CD4-positive, alpha-beta T cell treated with Interleukin-17A for 1 hour (primary cell): ENCODE measurements at places on chromosomes 7 and 10.

GRCh38 chr7:26567266-26567665 is 275.6 kb downstream of the SNX10 start:
- no peak for DNase-seq

DNA sequence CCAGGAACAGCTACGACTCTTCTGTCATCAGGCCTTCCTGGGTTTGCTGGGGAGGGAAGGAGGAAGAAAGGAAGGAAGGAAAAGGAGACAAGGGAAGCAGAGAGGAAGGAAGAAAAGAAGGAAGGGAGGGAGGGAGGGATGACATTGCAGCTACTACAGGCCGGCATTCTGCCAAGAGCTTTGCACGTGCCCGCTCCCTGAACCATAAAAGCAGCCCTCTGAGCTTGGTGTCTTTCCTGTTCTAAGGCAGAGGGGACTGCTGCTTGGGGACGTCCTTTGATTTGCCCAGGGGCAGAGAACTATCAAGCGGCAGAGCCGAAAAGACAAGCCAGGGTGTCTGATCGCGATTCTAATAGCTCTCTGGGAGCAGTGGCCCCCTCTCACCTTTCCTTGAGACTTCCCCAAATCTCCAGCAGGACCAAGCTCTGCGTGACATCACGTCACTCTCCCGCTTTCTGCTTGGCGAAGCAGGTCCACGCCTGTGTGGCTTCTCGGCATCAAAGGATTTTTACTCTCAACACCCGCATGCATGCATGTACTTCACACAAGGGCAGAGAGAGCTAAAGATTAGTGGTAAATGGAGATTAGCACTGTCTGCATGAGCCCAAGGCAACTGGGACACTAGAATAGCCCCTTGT is 167.8 kb upstream of the AUTS2 start:
- no peak for DNase-seq

DNA sequence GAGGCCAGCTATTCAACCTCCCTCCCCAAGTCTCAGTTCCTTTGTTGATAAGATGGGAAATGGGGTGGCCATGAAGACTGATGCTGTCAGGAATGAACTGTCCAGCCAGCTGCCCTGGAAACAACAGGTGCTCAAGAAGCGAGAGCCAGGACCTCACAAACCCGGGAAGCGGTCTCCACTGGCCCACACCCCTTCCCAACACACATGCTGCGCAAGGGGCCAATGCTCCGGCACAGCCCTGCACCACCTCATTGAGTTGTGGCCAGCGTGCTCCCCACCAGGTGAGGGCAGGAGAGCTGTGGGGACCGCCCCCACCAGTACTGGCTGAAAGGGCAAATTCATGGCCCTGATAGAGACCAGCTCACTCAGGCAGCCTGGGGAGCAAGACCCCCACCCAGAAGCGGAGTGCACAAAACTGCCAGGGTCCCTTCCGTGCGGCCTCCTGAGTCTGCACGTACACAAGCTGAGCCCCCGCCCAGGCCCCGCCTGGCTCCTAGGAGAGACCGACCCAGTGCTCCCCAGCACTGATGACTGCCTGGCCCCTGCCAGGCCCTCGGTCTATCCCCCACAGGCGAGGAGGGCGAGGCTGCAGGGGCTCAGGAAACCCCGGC is 216.6 kb downstream of the MAD1L1 start:
- DNase-seq: no peak

GRCh38 chr10:128497660-128498377 is 371.6 kb upstream of the MKI67 start:
- DNase-seq: no peak

GRCh38 chr7:15967551-15967950 is 281.1 kb upstream of the MEOX2 start:
- no peak for DNase-seq

DNA sequence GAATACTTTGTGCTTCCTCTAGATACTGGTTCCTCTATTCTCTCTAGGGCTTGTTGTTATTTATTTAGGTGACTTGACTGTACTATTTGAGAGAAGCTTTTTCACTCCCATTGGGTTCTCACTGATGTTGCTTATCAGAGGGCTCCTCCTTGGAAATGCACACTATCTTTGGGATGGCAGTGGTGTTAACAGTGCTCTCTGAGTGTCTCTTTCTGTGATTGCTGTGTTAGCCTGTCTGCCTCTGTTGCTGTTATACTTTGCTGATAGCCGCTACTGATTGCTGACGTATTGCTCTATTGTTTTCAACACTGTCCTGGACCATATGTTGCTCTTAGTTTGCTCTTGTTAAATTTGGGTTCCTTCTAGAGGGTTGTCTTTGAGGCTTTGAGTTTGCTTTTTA is 34.7 kb downstream of the ZNF33A start:
- no peak for DNase-seq

DNA sequence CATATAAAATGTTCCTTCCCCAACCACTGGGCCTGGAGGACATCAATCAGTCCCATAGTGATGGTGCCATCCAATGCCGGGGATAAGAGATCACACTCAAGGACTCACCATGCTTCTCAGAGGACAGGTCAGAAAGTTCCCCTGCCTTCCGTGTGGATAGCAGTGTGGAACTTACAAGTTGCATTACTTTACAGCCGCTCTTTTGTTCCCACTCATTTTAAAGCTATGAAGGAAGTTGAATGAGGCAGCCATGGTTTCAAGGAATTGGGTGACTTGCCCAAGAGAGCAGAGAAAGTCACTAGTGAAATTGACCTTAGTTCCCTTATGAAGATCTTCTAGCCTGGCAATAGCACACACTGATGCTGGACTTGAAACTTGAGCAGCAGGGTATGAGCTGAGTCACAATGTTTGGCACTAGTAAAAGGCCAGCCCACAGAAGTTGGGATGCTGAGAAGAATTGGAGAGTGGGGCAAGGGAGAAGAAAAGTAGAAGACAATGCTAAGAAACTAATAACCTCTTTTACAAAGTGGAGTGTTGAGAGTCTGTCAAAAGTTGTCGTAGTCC is 78.7 kb downstream of the CXCL12 start:
- no peak for DNase-seq

GRCh38 chr10:96665306-96665705 is 55.0 kb downstream of the PIK3AP1 start:
- DNase-seq: no peak

GRCh38 chr10:123674741-123675140 is 8.6 kb downstream of the GPR26 start:
- DNase-seq: no peak

DNA sequence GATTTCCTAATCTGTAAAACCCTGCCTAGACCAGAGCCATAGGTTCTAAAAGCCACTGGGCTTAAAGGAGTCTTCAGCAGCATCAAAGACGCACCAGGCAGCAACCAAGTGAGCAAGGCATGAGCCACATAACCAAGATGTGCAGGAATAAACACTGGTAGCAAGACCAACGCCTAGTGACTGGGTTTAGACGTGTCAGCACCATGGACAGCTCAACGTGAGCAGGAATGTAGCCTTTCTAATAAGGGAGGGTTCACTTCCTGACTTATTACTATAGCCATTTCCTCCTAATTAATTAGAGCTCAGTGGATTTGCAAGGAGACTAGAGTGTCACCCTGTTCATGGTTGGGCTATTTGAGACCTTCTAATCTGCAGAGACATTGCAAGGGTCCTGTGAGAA is 223.7 kb downstream of the LHFPL3 start:
- DNase-seq: no peak

GRCh38 chr10:129048513-129048912 is 418.5 kb upstream of the MGMT start:
- no peak for DNase-seq

GRCh38 chr7:64174941-64175340 is 32.1 kb upstream of the ZNF735 start:
- no peak for DNase-seq

DNA sequence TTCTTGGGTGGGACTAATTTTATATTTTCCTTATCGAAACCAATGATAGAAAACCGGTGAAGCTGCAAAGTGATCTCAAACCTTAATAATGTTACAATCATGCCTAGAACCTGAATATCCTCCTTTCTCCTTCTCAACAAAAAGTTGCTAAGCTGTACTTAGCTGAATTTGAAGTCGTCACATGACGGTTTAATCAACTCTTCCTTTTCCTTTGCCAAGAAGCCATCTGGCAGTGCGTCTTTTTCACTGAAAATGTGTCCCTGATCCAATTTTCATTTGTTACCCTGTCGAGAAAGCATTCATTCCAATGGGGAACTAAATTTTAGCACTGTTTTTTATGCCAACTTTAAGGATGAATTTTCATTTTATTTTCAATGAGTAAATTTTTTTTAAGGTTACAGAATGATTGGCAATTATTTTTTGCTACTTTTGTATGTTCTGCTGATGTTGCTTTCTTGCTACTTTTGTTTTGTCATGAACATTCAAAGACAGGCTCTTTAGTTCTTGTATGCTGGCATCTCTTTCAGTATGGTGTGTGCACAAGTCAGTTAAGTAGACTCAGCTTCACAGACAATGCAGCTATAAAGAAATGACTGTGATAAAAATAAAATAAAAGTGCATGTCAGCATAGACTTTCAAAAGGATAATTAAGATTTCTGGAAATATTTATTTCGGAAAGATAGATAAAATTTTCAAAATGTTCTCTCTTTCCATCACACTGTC is 980.0 kb downstream of the DNAJB9 start:
- no peak for DNase-seq

GRCh38 chr10:128029731-128030369 is 96.4 kb downstream of the MKI67 start:
- no peak for DNase-seq

- DNase-seq: no peak
These were observed 49.8 kb downstream of the STK17A start for GRCh38 chr7:43632746-43633145.

- DNase-seq: no peak
These were observed 5.2 kb downstream of the GRIFIN start for GRCh38 chr7:2471022-2471329.

- DNase-seq: no peak
These were observed 87.5 kb downstream of the ANKRD7 start for GRCh38 chr7:118312051-118312450.

DNA sequence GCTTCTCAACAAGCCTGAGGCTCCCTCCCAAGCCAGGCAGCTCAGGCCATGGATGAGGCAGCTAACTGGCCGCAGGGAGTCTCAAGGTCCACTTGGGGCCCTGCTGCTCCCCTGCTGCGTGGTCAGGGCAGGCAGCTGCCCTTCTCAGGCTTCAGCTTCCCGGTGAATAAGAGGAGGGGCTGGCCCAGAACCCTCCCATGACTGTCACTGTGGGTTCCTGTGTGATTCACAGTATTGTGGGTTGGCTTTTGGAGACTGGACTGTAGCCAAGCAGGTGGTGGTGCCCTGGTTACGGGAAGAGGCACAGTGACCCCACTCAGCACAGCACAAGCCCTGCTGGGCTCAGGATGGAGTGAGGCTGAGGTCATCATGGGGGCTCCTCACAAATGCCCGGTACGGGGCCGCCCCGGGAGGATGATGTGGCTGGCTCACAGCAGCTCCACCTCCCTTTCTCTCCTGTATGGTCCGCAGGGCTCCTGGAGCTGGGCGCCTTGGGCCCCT is 189.8 kb downstream of the HECW1 start:
- DNase-seq: no peak
